Urothelium cell line (cell line): ENCODE measurements at places on chromosomes 5 and 9.

GRCh38 chr5:6384856-6385255 is 6.5 kb upstream of the MED10 start:
- DNase-seq: no peak

DNA sequence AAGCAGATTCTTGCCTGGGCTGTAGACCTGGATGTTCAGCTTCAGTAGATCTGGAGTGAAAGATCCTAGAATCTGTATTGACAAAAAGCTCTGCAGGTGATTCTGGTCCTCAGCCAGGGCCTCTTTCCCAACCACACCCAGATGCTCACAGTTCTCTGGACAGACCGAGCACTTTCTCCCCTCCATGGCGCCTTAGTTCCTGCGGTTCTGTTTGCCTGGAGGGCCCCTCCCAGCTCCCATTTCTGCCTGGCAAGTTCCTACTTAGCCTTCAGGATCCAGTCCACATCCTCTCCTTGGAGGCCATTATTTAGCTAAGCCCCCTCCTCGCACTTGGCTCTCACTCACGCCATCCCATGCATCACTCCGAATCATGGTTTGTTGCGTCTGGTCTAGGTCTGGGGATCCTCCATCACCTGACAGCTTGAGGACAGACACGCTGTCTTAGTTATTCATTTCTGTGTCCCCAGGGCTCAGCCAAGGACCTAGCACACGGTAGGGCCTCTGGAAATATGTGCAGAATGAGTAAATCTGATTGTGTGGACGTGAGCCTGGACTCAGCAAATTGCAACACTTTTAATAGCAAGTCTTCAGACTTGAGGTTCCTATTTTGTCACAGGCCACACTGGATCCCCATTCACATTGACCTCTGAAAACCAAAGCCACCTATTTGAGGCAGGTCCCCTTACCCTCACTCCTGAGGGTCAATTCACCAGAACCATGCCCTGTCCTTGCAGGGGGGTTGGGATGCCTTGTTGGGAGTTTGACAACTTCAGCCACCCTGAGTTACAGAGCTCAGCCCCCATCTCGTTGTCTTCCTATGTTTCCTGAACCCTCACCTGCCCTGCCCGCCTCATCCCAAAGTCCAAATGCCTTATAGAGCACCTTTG is 50.7 kb downstream of the COL15A1 start:
- DNase-seq: no peak

- peak; percentile 96 for DNase-seq
These were observed at the start of gene ZNF169 for GRCh38 chr9:94259077-94259862. Gene ZNF169 (plus strand): TSS chr9:94259298. CDS start chr9:94278813, 19,515 bp downstream.

DNA sequence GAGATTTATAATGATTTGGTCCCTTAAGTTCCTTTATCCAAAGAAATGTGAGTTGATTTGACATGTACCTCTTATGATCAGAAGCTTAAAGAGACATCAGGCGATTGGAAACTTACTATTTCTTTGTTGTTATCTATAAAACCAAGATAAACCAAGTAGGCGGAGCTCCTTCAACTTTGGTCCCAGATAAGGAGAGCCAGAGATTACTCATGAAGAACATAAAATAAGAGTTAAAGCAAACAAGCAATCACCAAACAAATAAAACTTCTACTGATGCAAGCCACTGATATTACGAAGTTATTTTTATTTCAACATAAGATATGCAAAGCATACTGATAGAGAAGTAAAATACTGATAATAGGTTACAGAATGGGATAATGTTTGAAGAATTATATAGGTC is 141.5 kb upstream of the CDH18 start:
- DNase-seq: no peak

DNA sequence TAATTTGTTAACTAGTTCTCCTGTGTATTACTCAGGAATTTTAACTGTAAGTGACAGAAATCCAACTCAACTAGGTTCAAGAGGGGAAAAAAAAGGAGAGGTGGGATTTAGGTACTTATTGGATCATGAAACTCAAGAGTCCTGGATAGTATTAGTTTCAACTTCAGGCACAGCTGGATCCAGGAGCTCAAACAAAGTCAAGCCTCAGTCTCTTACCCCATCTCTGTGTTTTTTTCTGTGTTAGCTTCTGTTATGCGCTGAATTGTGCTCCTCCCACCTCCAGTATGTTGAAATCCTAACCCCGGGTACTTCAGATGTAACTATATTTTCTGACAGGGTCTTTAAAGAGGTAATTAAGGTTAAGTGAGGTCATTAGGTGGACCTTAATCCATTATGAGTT is 53.5 kb downstream of the SMIM23 start:
- DNase-seq: no peak

- DNase-seq: no peak
These were observed 262.7 kb downstream of the YTHDC2 start for GRCh38 chr5:113776168-113776567.

GRCh38 chr9:98168941-98169488 is 23.4 kb downstream of the CORO2A start:
- DNase-seq: peak; percentile 91

DNA sequence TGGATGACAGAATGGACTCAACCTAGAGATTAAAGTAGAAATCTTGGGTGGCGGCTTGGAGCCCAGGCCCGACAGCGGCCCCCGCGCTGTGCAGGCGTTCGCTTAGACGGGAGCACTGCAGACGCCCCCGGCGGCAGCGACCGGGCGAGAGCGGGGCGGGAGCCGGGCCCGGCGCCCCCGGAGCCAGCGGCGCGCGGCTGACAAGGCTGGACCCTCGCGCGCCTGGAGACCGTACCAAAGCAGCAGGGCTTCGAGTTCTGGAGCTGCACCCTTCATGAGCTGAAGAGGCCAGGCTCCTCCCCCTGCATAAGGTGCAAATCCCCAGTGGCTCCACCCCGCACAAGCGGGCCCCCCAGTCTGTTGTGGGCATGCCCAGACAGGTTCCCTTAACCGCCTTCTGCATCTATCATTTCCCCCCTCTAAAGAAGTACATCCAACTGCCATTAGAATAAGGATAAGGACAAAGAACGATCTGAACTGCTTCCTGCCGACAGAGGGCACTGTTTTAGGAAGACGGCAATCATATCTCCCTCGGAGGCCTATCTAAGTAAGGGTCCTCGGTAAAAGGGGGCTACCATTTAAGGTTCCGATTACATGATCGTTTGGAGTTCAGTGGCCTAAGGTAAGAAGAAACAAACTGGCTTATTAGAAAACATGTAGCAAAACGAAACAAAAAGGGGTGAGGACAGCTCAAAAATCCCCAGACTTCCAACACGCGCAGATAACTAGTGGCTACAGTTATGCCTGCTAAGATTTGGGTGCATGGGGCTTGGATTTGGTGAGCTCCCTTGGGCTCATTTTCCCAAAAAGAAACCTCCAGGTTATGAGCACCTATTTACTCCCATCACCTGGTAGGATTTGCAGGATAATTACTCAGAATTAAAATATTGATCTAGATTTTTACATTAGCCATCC is 66.3 kb downstream of the RGMB start:
- DNase-seq: no peak

- DNase-seq: no peak
These were observed 59.4 kb upstream of the EXOC3 start for GRCh38 chr5:383621-384020.
